Stimulated activated CD4-positive, alpha-beta T cell treated with anti-CD3 and anti-CD28 coated beads, TNF-alpha, amount 100 ng/mL, for 4 hours (primary cell): ENCODE measurements at places on chromosomes 5 and 9.

- no peak for DNase-seq
Observed at GRCh38 chr9:106620081-106620480, 242.9 kb upstream of the ZNF462 start.

- no peak for DNase-seq
Observed at GRCh38 chr9:130885484-130886375, 10.9 kb downstream of the QRFP start.

- DNase-seq, result no peak
Observed at GRCh38 chr5:171476701-171477100, 57.3 kb downstream of the FGF18 start.

GRCh38 chr5:113103330-113103729 is 126.7 kb downstream of the DCP2 start:
- no peak for DNase-seq

GRCh38 chr9:18077941-18078678 is 395.8 kb upstream of the ADAMTSL1 start:
- DNase-seq, result no peak

DNA sequence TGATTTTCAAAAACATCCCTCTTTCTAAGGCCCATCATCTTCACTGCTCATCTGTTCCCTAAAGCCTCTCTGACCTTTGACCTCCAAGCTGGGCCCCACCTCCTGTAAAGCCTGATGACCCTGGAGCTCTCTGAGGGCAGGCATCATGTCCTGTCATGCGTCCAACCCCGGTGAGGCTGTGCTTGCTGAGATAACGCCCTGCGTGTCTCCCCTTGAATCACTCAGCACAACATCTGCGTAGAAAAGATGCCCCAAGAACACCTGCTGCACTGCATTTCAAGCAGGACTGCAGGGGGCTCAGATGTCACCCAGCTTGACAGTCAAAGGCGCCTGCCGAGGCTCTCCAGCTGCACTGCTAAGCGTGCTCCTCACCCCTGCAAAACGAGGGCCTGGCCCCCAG is 78.0 kb downstream of the OTULIN start:
- DNase-seq, result no peak

DNA sequence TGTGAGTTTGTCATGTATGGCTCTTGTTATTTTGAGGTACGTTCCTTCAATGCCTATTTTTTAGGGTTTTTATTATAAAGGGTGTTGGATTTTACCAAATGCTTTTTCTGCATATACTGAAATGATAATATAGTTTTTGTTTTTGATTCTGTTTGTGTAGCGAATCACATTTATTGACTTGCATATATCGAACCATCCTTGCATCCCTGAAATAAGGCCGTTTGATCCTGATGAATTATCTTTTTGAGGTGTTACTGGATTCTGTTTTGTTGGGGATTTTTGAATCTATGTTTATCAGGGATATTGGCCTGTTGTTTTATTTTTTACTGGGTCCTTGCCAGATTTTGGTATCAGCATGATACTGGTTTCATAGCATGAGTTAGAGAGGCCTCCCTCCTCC is 25.9 kb downstream of the SELENOP start:
- no peak for DNase-seq

- DNase-seq, result no peak
Observed at GRCh38 chr9:132384376-132384775, 22.3 kb downstream of the TTF1 start.
